ENCODE measurements at places on chromosomes 2 and 18. TPM values are rescaled to one million over a fixed set of nuclear protein-coding genes. Genes with fewer than 3 reads are reported as not detected.

Gene CNTNAP5
- total RNA-seq, result 0.06 TPM

Gene SLC4A3
- 3.2 TPM for total RNA-seq

Gene DNAH7
- total RNA-seq, result 32.9 TPM

Gene NOSTRIN
- 57.5 TPM for total RNA-seq

Gene CPLX4
- total RNA-seq, result not detected

Gene FOXD4L1
- 0.34 TPM for total RNA-seq

Gene NTSR2
- total RNA-seq, result not detected

Gene EGR4
- total RNA-seq, result not detected

Gene C2orf81
- 3.4 TPM for total RNA-seq

Gene RAX
- not detected for total RNA-seq

Gene ARHGAP15
- 13.0 TPM for total RNA-seq

Gene INHA
- total RNA-seq, result 0.58 TPM

Gene ST8SIA5
- 0.09 TPM for total RNA-seq

Gene MAL
- 19.0 TPM for total RNA-seq

Gene CYS1
- total RNA-seq, result 1.0 TPM

Gene CYP27A1
- total RNA-seq, result 38.3 TPM

Gene NCOA1
- 38.8 TPM for total RNA-seq

Gene ACADL
- 27.6 TPM for total RNA-seq

Gene CD226
- 6.3 TPM for total RNA-seq

Gene IL37
- not detected for total RNA-seq

Gene GATA6
- 32.1 TPM for total RNA-seq

Gene PAIP2B
- total RNA-seq, result 9.1 TPM

Gene METTL8
- total RNA-seq, result 9.2 TPM

Gene MC2R
- 0.06 TPM for total RNA-seq

Gene ITGB6
- 141 TPM for total RNA-seq

Gene ELOA2
- total RNA-seq, result not detected

Gene PDCD1
- total RNA-seq, result 0.83 TPM

Gene CAPN14
- total RNA-seq, result 0.26 TPM

Measured in lung (tissue), 17 donors.